ENCODE measurements at places on chromosomes 3 and 15.

DNA sequence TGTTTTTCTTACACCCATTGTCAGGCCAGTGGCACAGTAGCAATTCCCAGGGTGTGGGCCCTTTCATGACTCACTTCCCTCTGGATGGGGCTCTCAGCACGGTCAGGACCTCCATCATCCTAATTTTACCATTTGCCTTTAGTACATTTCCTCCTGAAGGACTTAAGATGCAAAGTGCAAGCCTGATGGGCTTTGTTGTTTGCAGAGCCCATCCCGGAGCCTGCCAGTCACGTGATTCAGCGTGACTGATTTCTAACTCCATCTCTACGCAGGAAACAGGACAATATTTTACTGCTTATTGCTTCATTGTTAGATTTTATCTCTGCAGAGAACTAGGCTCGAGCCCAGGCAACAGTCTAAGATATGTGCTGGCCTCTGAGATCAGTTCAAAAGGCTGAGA lies 223.7 kb downstream of the PDZRN3 start:
- no peak for DNase-seq

DNA sequence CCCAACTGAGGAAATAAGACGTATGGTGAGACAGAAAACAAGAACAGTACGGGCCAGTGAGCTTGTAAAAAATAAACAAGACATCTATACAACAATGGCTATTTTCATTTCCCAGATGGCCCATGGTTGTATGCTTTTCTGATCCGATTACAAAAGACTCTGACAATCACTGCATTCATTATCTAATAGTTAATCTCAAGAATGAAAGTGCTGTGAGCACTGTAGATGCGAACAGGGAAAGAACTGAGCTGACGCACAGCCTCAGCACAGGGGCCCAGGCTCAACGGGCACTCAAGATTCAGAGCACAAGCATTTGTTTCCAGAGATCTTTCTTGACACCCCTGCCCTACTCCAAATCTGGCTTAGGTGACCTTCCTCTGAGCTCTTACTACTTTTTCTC lies 6.9 kb downstream of the MTMR10 start:
- DNase-seq: no peak

DNA sequence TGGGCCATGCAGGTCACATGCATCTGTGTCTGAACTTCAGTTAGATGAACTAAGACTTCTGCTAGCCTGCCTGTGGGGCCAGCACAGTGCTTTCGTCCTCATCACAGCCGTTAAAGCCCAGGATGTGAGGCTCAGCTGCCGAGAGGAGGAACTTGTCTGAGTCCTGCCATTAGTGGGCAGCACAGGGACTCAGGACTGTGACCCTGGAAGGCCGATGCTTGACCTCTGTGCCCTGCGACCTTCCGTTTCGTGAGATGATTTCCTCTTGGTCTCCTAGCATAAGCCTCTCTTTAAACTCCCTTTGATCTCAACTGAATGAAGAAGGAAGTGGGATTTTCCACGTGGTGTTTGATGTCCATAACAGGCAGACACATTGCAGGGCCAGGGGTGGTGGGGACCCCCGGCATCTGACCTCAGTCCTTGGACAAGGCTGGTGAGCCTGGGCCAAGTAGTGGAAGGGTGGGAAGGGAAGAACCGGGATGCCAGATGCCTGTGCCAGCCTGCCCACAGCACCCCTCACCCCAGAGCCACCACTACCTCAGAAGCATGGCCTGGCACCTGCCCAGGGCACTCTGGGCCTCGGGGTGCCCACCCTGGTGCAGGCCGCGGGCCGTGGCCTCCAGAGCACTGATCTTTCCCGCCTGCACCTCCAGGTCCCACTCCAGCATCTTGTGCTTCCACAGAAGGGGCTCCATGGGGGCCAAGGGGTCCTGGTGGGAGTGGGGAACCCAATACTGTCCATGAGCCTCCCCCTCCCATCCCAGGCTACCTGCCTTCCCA lies 21.6 kb downstream of the PLA2G4B start:
- no peak for DNase-seq

- no peak for DNase-seq
Observed at GRCh38 chr15:71752128-71752527, 58.2 kb upstream of the NR2E3 start.

DNA sequence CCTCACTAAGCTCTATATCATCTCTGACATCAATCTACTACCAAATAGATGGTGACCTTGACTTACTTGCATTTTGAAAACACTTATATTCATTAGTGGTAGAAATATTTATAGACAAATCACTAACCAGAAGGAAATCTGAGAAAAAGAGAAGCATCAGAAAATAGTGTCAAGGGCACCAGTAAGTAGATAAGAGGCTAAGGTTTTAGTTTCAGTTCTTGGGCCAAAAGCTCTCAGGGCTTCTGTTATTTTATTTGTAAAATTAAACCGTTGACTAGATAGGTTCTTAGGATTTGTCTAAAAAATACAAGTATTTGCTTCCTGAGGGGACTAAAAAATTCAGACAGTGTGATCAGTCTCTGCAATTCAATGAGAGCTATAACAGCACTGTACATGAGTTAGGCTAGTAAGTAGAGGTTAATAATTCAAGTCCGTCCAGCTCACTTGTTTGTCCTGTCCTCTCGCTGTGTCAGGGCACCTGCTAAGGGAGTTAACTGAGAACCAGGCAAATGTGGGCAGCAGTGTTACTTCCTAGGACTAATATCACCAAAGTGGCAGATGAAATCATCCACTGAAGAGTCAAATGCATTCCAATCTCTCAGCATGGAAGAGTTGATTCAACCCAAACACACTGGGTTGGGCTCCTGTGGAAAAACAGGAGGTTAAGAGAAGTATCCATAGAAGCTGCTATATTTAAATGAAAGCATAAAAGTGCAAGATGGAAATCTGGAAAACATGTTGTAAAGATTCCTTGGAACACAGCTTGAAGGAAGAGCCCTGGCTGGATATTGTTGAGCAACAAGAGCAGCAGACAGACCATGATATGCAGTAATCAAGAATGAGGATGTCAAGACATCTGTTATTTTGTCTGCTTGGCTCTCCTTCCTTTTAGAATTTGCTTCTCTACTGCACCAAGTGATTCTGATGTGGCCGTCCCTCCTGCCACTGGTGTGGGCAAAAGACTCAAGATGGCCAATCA lies 134.9 kb upstream of the ZBTB20 start:
- DNase-seq: no peak

- DNase-seq: no peak
Observed at GRCh38 chr15:91966194-91966552, 112.7 kb downstream of the SLCO3A1 start.

DNA sequence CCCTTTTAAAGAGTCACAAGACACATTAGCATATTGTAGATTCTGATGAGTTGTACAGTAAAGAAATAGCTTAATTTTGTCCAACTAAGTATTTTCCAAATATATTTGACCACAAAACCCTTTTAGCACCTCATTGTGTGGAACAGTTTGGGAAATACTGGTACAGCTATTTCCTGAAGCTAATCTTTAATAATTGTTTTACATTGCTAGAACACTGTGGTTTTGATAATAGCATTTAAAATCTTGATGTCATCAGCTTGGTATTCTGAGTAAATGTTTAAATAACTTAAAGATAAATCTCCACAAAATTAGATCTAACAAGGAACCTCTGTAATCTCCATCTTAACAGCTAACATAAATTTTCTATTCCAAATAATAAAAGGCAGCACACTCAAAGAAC lies 140.0 kb upstream of the MLF1 start:
- no peak for DNase-seq

GRCh38 chr3:13518516-13518953 lies 30.4 kb upstream of the FBLN2 start:
- no peak for DNase-seq

- no peak for DNase-seq
Observed at GRCh38 chr15:80456517-80457492, 52.6 kb downstream of the ARNT2 start.

DNA sequence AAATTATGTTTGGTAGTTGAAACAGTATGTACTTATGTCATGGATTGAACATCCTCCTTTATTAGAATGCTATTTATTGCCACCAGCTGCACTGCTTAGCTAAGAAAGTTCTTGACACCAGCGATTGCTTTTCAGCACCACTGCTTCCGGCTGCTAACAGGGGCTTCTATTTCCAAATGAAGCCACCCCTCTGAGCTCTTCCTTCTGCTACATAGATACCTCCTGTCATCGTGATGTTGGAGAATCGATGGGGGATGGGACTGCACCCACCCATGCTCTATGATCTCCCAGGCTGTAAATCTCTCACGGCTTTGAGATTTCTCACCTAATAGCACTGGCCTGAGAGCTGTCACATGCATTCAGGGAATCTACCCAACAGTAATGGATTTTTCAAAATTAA lies 259.2 kb downstream of the MEIS2 start:
- no peak for DNase-seq

DNA sequence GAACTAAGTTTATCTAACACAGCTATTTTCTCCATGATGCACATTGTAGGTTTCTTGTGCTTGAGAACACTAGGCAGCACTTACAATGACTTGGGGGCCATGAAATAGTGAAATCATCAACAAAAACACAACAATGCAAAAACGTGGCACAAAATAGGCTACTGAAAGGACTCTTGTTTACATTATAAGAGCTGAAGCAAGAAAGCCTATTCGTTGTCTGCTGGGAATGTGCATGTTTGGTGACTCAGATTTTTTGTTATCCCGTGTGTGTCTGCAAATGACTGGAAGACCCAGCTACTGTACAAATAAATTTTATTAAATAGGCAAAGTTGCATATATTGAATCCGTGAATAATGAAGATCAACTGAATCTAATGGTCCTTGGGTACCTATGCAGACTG lies 85.0 kb downstream of the TCF12 start:
- DNase-seq: no peak

DNA sequence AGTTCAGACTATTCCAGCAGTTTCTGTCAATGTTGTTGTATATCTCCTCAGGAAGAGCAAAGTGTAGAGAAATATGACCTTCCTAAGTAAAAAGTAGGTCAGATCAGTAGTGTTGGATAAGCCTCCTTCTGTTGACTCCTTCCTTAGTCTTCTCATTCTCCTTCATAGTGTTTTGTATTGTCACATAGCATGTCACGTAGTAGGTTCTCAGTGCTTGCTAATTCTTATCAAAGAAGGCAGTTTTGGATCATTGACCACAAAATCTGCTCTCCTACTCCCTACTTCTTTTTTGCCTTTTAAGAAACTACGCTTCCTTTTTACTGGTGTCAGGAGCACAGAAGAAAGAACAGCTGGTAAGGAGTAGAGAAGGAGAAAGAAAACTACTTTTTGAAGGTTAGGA lies 1.0 kb upstream of the MGA start:
- no peak for DNase-seq

DNA sequence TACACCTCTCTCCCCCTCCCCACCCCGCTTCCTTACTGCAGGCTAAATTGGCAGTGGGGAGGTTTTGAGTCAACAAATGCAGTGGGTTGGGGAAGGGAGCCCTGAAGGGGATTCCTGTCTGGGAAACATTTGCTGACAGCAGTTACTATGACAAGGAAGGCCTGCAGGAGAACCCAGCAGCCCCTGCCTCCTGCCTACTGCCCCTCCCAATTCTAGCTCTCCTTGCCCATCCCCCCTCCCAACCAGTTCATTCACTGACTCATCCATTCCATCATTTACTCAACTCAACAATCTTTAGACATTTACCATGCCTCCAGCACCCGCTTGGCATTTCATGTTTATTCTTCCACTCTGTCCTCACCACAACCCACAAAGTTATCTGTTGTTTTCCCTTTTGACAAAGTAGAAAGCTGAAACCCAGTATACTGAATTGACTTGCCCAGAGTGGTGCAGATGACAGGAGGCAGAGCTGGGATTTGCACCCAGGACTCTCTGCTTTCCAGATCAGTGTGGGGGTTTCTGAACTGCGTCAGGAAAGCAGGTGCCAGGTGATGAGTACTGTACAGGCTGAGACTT lies 75.0 kb downstream of the MAGEF1 start:
- no peak for DNase-seq

- no peak for DNase-seq
Observed at GRCh38 chr3:188925376-188925775, 246.4 kb upstream of the TPRG1 start.

DNA sequence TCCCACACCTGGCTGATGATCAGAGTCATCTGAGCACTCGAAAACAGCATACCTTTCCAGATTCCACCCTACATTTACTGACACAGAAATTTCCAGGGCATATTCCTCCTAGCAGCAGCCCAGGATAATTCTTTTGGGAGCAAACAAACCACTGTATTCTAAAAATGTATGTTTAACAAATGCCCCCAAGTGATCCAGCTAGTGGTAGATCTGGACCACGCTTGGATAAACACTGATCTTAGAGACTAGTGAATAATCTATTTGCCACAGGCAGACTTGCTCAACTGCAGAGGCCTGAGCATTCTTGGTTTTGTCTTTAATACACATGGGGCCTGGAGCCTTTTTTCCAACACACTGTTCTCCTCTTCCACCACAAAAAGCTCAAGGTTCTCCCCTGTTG lies 89.6 kb downstream of the TM4SF4 start:
- no peak for DNase-seq

DNA sequence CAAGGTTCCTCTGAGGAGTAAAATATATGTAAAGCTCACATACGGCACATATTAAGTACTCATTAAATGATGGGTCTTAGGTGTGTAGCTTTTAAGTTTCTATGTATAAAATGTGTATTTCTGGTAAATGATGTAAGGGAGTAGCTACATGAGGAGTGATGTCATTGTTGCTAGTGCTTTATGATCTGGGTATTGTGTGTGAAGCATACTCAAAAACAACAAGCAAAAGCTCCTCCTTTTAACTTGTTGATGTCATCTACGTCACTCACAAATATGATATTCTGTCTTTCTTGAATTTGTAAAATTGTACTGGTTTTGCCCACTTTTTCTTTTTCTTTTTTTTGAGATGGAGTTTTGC lies 1.4 kb upstream of the HERC1 start:
- no peak for DNase-seq

- DNase-seq: no peak
Observed at GRCh38 chr15:63729115-63729884, 104.4 kb downstream of the HERC1 start.

DNA sequence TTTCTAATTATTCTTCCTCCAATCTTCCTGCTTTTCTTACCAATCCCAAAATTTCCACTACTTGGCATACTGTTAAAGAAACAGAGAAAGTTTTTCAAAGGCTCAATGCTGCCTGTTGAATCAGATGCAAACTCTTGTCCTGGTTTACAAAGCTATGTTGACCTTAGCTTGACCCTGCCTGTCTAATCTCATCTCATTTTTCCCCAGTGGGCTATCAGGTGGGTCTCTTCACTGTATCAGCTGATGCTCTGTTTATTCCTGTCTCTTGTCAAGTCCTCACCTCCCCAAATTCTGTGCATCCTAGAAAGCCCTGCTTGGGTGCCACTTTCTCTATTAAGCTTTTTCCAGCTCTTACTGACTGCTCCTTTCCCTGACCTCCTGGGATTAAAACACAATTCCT lies 18.2 kb downstream of the NFKBIZ start:
- DNase-seq: no peak

- peak; percentile 35 for DNase-seq
Observed at GRCh38 chr3:32391643-32392535, at the start of gene CMTM7. Gene CMTM7 (plus strand): TSS chr3:32391853. CDS start chr3:32391907, 54 bp downstream.

- no peak for DNase-seq
Observed at GRCh38 chr15:89068325-89068784, 19.9 kb upstream of the ABHD2 start.

- no peak for DNase-seq
Observed at GRCh38 chr15:62462268-62462667, 297.2 kb upstream of the C2CD4B start.

- no peak for DNase-seq
Observed at GRCh38 chr3:10981961-10982360, 10.6 kb upstream of the SLC6A1 start.
